ENCODE measurements at places on chromosomes 4 and X. TPM values are rescaled to one million over a fixed set of nuclear protein-coding genes. Genes with fewer than 3 reads are reported as not detected.

The NHS gene
- total RNA-seq: 1.9 TPM

The ARAP2 gene
- 22.3 TPM for total RNA-seq

The AMOT gene
- 22.3 TPM for total RNA-seq

The SAGE1 gene
- not detected for total RNA-seq

The KANTR gene
- total RNA-seq: 12.2 TPM

The CLDN22 gene
- total RNA-seq: not detected

The ZDHHC15 gene
- total RNA-seq: 0.12 TPM

The NR3C2 gene
- 113 TPM for total RNA-seq

The GPRASP3 gene
- total RNA-seq: 3.1 TPM

The PNMA3 gene
- total RNA-seq: 0.15 TPM

The TEX13D gene
- total RNA-seq: not detected

The PNMA6A gene
- not detected for total RNA-seq

The RBMXL3 gene
- not detected for total RNA-seq

The MAGEA3 gene
- not detected for total RNA-seq

The ZXDA gene
- 3.8 TPM for total RNA-seq

The ADH1B gene
- 174 TPM for total RNA-seq

The SPON2 gene
- total RNA-seq: 34.3 TPM

The UGT2B15 gene
- 85.7 TPM for total RNA-seq

The IBSP gene
- total RNA-seq: not detected

The ZNF157 gene
- not detected for total RNA-seq

The TXK gene
- total RNA-seq: 0.55 TPM
